ENCODE measurements at places on chromosomes 16 and 17.

DNA sequence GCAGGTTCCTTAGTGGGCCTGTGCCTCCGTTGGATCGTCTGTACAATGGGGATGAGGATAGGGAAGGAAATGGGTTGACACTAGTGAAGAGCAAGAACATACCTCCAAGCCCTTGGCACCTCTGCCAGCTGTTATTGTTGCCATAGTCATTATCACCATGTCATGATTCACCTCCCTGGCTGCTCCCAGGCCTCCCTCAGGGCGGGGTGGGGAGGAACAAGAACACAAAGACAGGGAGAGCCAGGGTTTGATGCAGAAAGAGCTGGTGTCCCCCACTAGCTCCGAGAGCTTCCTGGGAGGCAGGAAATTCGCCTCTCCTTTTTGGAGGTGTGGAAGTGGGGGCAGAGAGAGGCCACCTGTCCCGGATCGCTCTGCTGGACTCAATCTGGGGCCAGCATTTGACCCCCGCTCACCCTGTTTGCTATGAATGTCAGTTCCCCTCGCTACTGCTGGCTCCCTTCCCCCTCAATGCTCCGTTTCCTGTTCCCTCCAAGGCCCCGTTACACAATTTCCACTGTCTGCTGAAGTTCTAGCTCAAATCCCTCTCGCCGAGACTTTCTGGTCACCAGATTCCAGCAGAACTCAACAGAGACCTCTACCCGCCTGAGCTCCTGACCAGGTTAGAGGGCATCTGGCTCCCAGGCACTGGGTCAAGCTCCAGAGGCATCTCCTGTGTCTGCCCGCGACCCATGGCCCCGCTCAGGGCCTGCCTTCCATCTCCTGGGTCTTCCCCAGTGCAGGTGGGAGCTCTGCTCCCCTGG is 9.1 kb downstream of the TIMP2 start:
- no peak for DNase-seq
- H3K27ac ChIP-seq, result peak overlapping the region; percentile 17
- no peak overlapping the region for H3K4me3 ChIP-seq

GRCh38 chr17:55144518-55144917 is 120.2 kb upstream of the HLF start:
- H3K4me1 ChIP-seq, result peaks cover 19% of the 10 kb centered on the region
- H3K4me3 ChIP-seq, result no peak overlapping the region
- H3K27ac ChIP-seq, result no peak overlapping the region

- H3K27me3 ChIP-seq, result no peaks in the 10 kb centered on the region
- H3K36me3 ChIP-seq, result no peaks in the 10 kb centered on the region
- DNase-seq, result no peak
- H3K4me3 ChIP-seq, result no peak overlapping the region
- H3K27ac ChIP-seq, result no peak overlapping the region
These were observed 45.9 kb upstream of the HS3ST3A1 start for GRCh38 chr17:13647543-13648021.

- H3K27ac ChIP-seq, result no peak overlapping the region
- H3K4me3 ChIP-seq, result no peak overlapping the region
- H3K4me1 ChIP-seq, result no peaks in the 10 kb centered on the region
- no peaks in the 10 kb centered on the region for H3K27me3 ChIP-seq
- no peaks in the 10 kb centered on the region for H3K36me3 ChIP-seq
- no peak for DNase-seq
These were observed 30.5 kb upstream of the CIBAR2 start for GRCh38 chr16:85142771-85143211.

GRCh38 chr17:45394913-45395568 is 37.6 kb downstream of the ARHGAP27 start:
- no peak overlapping the region for H3K27ac ChIP-seq
- peak; percentile 75 for DNase-seq
- H3K4me3 ChIP-seq, result peak overlapping the region; percentile 15
- H3K4me1 ChIP-seq, result no peaks in the 10 kb centered on the region
- no peaks in the 10 kb centered on the region for H3K27me3 ChIP-seq

- no peak overlapping the region for H3K4me3 ChIP-seq
- H3K27me3 ChIP-seq, result peaks cover 7% of the 10 kb centered on the region
- H3K4me1 ChIP-seq, result no peaks in the 10 kb centered on the region
These were observed 202.8 kb upstream of the WSB1 start for GRCh38 chr17:27091043-27091497.

- H3K4me3 ChIP-seq, result no peak overlapping the region
- peak; percentile 82 for DNase-seq
- H3K27me3 ChIP-seq, result no peaks in the 10 kb centered on the region
- no peaks in the 10 kb centered on the region for H3K36me3 ChIP-seq
- H3K27ac ChIP-seq, result no peak overlapping the region
These were observed 12.4 kb downstream of the ZG16B start for GRCh38 chr16:2842340-2843000.

GRCh38 chr16:76114681-76115080 is 162.5 kb upstream of the CNTNAP4 start:
- H3K27me3 ChIP-seq, result no peaks in the 10 kb centered on the region
- H3K4me3 ChIP-seq, result no peak overlapping the region
- H3K4me1 ChIP-seq, result no peaks in the 10 kb centered on the region
- H3K36me3 ChIP-seq, result no peaks in the 10 kb centered on the region
- H3K27ac ChIP-seq, result no peak overlapping the region

DNA sequence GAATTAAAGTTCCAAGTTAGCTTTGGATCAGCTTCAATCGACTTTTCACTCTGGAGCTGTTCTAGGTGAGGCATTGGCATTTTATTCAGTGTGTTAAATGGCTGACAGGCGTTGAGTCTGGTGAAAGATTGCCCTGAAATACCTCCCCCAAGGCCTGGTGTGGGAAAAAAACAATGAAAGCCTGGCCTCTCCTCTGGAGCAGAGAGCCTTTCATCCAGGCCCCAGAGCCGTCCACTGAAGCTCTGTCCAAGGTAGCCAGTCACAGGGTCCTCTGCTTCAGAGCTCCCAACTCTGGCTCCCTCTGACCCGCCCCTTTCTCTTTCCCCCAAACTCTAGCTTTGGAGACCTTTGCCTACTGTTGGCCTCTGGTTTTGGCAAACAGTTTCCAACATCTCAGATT is 123.6 kb upstream of the CRHR1 start:
- H3K36me3 ChIP-seq, result no peaks in the 10 kb centered on the region
- no peak overlapping the region for H3K4me3 ChIP-seq

- H3K36me3 ChIP-seq, result no peaks in the 10 kb centered on the region
- no peak for DNase-seq
- no peak overlapping the region for H3K4me3 ChIP-seq
- H3K27ac ChIP-seq, result no peak overlapping the region
- H3K4me1 ChIP-seq, result no peaks in the 10 kb centered on the region
These were observed 5.7 kb downstream of the ATP2C2 start for GRCh38 chr16:84373907-84374489.
